ENCODE measurements at places on chromosomes 2 and 18.

DNA sequence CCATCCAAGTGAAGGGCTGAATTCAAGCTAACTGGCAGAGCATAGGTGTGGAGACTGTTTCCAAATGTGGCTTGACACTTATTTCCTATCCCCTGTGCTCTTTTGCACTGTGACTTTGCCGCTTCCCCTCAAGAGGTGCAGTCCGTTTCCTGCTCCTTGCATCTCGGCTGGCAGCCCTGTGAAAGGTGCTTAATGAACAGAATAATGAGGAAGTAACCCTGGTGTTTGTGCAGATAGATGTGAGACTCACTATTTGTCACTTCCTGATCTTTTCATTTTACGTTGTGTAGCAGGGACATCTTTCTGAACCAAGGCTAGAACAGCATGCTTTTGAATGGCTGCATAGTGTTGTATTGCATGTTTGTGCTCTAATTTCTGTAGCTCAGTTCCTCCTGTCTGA lies 60.8 kb downstream of the CEP192 start:
- no peak for DNase-seq

GRCh38 chr18:63339920-63340484 lies 20.4 kb upstream of the BCL2 start:
- no peak for DNase-seq

DNA sequence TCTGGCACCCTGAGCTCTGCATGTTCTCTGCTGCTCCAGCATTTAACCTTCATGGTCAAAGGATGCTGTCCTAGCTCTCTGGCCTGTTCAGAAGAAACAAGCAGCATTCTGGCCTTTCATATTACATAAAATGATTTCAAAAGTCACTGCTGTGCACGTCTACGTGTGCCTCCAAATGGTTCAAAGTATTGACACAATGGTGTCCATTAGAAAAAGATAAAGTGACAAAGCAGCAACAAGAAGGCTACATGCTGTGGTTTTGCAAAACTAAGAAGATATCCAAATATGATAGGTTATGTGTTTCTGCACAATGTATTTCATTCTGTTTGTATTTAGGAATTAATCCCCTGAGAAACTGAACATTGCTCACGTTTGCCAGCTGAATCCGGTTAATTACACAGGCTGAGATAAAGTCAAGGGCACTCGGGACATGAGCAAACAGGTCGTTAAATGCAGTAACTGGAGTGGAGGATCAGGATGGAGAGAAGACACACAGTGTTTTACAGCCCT lies 258.5 kb downstream of the DOK6 start:
- DNase-seq: no peak

GRCh38 chr2:54549917-54550518 lies 93.9 kb downstream of the SPTBN1 start:
- DNase-seq: no peak

GRCh38 chr2:173075781-173076580 lies at the start of gene MAP3K20:
MAP3K20 (plus strand) TSS chr2:173075846; CDS start chr2:173091032, 15,186 bp downstream.
- DNase-seq: no peak

DNA sequence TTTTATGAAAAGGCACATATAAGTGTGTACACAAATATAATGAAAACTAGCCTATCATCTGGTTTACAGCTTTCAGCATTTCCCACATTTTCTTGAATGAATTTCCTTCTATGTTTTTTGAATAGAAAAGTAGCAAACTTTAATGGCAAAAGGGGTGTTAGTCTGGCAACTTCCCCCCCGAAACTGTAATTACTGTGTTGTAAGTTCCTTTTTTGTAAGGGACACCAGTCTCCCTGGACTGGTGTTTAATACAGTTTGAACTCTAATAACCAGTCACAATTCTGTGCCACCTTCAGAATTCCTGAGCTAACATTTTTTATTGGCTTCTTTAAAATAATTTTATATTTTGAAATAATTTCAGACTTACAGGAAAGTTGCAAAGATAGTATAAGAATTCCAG lies 94.2 kb downstream of the ACSL3 start:
- no peak for DNase-seq

GRCh38 chr2:152012697-152013096 lies 86.1 kb downstream of the CACNB4 start:
- DNase-seq: no peak

DNA sequence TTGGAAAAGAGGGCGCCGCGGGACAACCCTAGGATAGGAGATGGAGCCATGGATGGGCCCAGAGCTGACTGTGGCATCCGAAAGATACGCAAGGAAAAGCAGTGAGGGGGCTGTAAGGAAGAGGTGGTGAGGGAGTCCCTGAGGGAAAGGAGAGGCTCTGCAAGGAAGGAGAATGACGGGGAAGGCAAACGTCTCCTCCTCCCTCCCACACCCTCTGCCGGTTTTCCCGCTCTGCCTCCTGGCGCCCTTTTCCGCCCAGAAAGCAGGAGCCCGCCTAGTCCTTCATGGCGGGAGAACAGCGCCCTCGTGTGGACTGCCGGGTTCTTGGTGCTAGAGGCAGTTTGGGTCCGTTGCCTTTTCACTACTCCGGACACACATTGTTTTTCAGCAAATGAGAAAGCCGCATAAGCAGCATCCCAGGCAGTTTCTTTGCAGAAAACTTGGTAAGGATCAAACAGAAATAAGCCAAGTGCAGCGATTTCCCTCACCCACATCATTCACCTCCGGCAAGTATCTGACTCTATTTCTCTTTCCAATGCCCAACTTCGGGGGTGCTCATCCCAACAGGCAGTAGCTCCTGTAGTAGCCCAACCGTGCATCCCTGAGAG lies 200.4 kb downstream of the INO80D start:
- DNase-seq: peak; percentile 56

GRCh38 chr2:223853425-223853837 lies 16.0 kb upstream of the AP1S3 start:
- DNase-seq: no peak

DNA sequence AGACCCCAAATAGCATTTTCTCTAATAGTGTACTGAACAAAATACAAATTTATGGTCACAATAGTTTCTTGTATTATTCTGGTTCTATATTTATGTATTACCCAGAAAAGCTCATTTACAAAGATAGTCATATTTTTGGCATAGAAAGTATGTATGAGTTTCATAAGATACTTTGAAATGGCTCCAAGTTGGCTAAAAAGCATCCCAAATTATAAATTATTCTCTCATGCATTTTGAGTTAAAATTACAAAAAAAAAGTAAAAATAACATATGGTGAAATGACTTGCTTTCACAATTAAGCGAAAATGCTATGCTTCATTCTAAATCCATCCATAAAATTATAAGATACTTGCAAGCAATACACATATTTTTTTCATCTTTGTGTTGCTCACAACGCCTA lies 530.7 kb downstream of the ZNF804A start:
- DNase-seq: no peak

DNA sequence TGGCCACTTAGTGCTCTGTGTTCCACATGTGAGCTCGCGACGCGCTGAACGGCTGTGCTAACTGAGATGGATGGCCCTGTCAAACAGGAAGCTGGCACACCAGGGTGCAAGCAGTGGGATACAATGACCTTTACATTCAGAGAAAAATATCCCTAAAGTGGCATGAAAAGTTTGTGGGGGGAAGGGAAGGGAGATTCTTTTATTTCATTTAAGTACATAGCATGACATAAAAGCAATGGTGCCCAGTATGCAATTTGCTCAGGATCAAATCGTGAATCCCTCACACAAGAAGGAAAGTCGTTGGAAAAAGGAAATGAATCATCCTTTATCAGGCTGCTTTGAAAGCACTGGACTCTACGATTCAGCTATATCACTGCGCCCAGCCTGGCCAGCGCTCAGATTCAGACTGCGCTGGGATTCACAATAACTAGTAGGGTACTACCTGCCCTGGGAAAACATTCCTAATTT lies 26.0 kb downstream of the SATB2 start:
- no peak for DNase-seq

GRCh38 chr2:130920415-130921163 lies 83.9 kb downstream of the ARHGEF4 start:
- peak; percentile 24 for DNase-seq

- DNase-seq: no peak
These were observed 238.5 kb upstream of the FANCL start for GRCh38 chr2:58479535-58480140.

Measured in fibroblast of skin of left biceps (primary cell).